ENCODE measurements at places on chromosomes 6 and 20. TPM values are rescaled to one million over a fixed set of nuclear protein-coding genes. Genes with fewer than 3 reads are reported as not detected.

GRCh38 chr20:49868538-49868937 is 46.8 kb downstream of the SPATA2 start:
- no peaks in the 10 kb centered on the region for H3K27me3 ChIP-seq
- no peak overlapping the region for H3K27ac ChIP-seq
- no peaks in the 10 kb centered on the region for H3K4me1 ChIP-seq
- DNase-seq = no peak
- no peak overlapping the region for H3K4me3 ChIP-seq

DNA sequence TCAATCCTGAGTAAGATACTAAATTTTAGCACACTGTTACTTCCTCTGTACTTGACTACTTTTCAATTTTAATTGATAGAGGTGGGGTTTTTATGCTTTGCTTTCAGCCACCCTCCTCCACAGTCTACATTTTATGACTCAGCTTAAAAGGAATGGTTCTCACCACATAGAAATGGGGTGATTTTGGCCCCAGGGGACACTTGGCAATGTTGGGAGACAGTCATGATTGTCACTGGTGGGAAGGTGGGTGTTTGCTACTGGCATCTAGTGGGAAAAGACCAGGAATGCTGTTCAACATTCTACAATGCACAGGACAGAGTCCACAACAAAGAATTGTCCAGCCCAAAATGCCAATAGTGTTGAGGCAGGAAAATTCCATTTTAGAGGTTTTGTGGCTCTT is 71.3 kb downstream of the PCSK2 start:
- DNase-seq = no peak
- H3K27me3 ChIP-seq = no peaks in the 10 kb centered on the region
- H3K27ac ChIP-seq = no peak overlapping the region
- H3K4me1 ChIP-seq = no peaks in the 10 kb centered on the region
- no peak overlapping the region for H3K4me3 ChIP-seq

DNA sequence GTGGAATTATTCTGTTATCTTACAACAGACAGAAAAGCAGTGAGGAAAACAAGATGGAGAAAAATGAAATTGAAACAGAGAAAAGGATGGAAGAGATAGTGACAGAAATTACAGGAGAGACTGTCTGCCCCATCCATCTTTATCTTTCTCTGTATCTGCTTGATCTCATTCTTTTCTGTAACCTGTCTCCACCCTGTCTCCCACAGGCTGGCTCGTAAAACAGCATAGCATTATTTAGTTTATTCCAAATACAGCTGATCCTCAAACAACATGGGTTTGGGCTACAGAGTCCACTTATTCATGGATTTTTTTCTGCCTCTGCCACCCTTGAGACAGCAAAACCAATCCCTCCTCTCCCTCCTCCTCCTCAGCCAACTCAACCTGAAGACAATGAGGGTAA is 482.3 kb upstream of the JARID2 start:
- H3K36me3 ChIP-seq = no peaks in the 10 kb centered on the region
- DNase-seq = no peak
- H3K27ac ChIP-seq = no peak overlapping the region
- H3K4me1 ChIP-seq = peaks cover 5% of the 10 kb centered on the region
- no peaks in the 10 kb centered on the region for H3K27me3 ChIP-seq

- no peak overlapping the region for H3K4me3 ChIP-seq
- no peaks in the 10 kb centered on the region for H3K4me1 ChIP-seq
- no peak for DNase-seq
- H3K27ac ChIP-seq = no peak overlapping the region
These were observed 14.1 kb upstream of the TFAP2D start for GRCh38 chr6:50699051-50699775.

DNA sequence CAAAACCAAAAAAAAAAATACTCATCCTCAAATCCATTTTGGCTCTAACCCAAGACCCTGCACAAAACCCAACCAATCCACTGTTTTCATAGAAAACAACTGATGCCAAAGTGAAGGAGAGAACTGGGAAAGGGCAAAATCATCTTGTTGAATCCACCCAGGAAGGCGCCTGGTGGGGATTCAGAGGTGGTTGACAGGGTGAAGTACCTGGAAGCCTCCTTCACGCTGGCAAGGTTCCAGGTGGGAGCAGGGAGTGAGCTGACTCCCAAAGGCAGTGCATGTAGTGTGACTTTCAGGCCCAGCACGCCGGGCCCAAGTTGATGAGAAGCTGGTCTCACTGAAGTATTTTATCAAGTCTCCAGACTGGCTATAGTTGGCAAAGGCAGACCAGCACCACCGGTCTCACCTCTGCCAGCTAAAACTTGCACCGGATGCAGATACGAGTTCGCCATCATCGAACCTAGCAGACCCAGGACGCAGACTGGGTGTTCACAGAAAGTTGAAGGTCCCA is 16.5 kb downstream of the PPP1R10 start:
- peaks cover 29% of the 10 kb centered on the region for H3K36me3 ChIP-seq
- DNase-seq = no peak
- H3K27ac ChIP-seq = no peak overlapping the region
- no peak overlapping the region for H3K4me3 ChIP-seq

GRCh38 chr20:58699623-58700107 is 7.1 kb downstream of the NPEPL1 start:
- no peaks in the 10 kb centered on the region for H3K4me1 ChIP-seq
- H3K4me3 ChIP-seq = no peak overlapping the region
- DNase-seq = no peak

GRCh38 chr6:11734861-11735613 is 43.6 kb downstream of the ADTRP start:
- no peak for DNase-seq
- H3K27ac ChIP-seq = no peak overlapping the region
- H3K4me3 ChIP-seq = no peak overlapping the region

- DNase-seq = peak; percentile 85
- H3K4me1 ChIP-seq = peaks cover 4% of the 10 kb centered on the region
- peak overlapping the region; percentile 100 for H3K27ac ChIP-seq
- H3K4me3 ChIP-seq = peak overlapping the region; percentile 98
- H3K27me3 ChIP-seq = no peaks in the 10 kb centered on the region
- peaks cover 33% of the 10 kb centered on the region for H3K36me3 ChIP-seq
These were observed 942 bp downstream of the HLA-E start for GRCh38 chr6:30490026-30490876.

GRCh38 chr6:13445005-13445743 is 42.2 kb downstream of the GFOD1 start:
- H3K4me3 ChIP-seq = no peak overlapping the region
- no peaks in the 10 kb centered on the region for H3K27me3 ChIP-seq
- H3K4me1 ChIP-seq = peaks cover 6% of the 10 kb centered on the region
- DNase-seq = peak; percentile 84
- H3K27ac ChIP-seq = peak overlapping the region; percentile 68

GRCh38 chr6:137813308-137813970 is 53.6 kb upstream of the TNFAIP3 start:
- H3K27me3 ChIP-seq = no peaks in the 10 kb centered on the region
- H3K4me1 ChIP-seq = no peaks in the 10 kb centered on the region
- H3K4me3 ChIP-seq = no peak overlapping the region
- H3K36me3 ChIP-seq = no peaks in the 10 kb centered on the region

The MAPK13 gene
- total RNA-seq = 186 TPM

The OTOR gene
- not detected for total RNA-seq

The F13A1 gene
- 15.3 TPM for total RNA-seq

Measured in colonic mucosa (tissue), 4 donors.